ENCODE measurements at places on chromosomes 4 and X.

- DNase-seq: no peak
Measured at GRCh38 chr4:158444621-158445020, 77.1 kb upstream of the RXFP1 start.

DNA sequence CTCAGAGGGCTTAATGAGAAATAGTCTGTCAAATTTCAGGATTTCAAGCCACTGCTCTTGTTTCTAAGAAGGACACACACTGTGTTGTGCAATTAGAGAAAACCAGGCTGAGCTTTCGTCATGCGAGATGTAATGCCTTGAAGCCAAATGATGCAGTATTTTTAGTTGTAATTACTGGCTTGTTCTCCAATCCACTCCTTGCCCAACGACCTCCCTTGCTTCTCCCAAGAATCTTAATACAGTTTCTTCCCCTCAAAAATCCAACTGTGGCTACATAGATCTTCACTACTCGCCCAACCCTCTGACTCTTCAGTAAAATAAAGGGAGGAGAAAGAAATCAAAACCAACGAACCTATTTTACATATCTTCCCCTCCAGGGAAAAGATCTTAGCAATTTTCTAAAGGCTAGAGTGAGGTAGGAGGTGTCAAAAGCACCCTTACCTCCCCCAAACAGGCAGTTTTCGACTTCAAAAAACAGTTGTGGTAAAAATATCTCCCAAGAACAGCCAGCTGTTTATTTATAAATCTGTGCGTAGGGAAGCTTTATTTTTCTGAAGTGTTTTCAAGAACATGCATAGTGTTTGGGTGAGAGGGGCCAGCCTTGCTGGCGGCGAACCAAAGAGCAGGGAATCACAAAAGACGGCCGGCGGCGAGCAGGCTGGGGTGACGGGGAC lies 68.7 kb downstream of the MGST2 start:
- DNase-seq: no peak

GRCh38 chrX:147894366-147894963 lies 17.3 kb upstream of the FMR1 start:
- no peak for DNase-seq

DNA sequence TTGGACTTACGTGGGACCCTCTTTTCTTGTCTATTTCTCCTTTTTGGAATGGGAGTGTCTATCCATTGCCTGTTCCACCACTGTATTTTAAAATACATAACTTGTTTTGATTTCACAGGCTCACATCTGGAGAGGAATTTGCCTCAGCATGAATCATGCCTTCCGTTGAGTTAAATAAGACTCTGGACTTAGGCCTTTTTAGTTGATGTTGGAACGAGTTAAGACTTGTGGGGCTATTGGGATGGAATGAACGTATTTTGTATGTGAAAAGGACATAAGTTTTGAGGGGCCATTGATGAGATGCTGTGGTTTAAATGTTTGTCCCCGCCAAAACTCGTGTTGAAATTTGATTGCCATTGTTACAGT lies 66.2 kb downstream of the BEX3 start:
- no peak for DNase-seq

DNA sequence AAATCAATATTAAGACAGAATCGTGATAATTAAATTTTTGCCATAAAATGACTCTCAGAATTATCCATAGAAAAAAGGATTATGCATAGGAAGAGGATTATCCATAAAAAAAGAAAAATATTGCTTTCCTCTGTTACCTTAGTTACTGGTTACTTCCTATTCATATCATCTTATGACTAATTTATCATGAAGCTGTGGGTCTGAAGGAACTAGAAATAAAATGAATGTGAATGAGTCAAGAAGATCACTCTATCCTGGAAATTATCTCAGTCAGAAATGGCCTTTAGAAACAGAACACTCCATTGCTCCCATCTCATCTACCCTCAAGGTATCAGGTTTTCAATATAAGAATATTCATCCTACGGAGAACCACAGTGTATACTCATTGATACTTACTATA lies 19.4 kb downstream of the RPS6KA6 start:
- DNase-seq: no peak

DNA sequence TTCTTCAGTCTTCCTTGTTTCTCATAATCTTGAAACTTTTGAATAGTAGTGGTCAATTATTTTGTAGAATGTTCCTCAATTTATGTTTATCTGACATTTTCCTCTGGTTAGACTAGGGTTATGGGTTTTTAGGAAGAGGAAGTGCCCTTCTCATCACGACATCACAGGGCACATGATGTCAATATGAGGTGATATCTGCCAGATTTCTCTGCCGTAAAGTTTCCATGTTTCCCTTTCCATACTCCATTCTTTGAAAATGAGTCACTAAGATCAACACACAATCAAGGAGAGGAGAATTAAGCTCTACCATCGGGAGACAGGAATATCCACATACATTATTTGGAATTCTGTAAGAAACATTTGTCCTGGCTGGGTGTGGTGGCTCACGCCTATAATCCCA lies 28.4 kb downstream of the RP2 start:
- DNase-seq: no peak

GRCh38 chr4:107098401-107098800 lies 62.3 kb upstream of the DKK2 start:
- no peak for DNase-seq

DNA sequence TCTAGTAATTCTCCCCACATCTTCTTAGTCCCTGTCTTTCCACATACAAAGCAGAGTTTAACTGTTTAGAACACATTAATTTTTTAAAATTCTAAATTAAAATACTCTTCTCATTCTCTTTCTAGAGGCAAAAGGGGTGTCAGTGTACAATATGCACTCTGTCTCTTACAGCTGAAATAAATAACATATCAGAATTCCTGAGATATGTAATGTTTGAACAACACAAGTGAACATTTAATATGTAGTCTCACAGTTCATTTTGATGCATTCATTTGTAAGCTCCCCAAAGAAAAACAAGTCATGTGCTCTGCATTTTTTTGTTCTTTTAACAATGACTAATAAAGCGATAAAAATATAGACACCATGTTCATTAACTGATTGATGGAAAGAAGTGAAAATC lies 19.7 kb upstream of the SULT1B1 start:
- no peak for DNase-seq

DNA sequence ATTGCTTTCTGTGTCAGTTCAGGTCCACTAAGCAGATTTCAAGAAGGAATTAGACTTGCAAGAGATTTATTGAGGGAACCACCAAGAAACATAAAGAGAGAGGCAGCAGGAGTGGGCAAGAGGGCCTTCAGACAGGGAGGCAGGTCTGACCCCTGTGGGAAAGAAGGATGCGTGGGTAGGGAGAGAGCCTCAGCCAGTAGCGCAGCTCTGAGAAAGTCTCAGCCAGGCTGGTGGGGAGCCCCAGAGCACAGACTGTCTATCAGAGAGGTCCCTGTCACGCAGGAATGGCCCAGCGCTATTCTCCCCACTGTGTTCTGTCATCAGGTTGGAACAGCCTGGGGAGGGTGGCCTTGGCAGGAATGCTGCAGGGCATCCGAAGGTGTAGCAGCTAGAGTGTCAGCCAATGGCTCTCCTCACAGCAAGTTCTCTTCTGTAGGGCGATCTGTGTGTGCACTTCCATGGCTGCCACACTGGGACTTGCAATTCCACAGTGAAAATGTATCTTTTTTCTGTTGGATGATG lies 48.0 kb downstream of the OTC start:
- DNase-seq: no peak

- DNase-seq: no peak
Measured at GRCh38 chrX:52923781-52924241, 26.7 kb downstream of the FAM156B start.

- no peak for DNase-seq
Measured at GRCh38 chr4:4631150-4631549, 89.3 kb upstream of the STX18 start.

DNA sequence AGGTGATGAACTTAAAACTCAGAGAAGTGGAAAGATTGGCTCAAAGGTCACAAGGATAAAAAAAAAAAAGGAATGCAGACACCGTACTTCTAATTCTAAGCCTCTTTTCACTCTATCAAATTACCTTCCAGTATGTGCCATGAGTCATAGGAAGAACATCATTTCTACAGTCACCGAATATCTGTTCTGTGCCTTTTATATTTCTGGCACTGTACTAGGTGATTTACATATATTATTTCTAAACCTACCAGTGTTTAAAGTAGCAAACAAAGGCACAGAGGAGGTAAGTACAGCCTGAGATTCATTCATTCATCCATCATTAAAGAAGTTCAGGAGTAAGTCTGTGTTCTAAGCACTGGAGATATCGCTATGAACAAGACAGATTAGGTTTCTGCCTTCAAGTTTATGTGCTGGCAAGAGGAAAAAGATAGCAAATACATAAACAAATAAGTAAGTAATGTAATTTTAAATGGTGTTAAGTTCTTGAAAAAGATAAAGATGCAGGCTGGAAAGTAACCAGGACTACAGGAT lies 65.3 kb downstream of the PALLD start:
- no peak for DNase-seq

- DNase-seq: no peak
Measured at GRCh38 chr4:38759113-38759789, 23.5 kb downstream of the TLR10 start.

DNA sequence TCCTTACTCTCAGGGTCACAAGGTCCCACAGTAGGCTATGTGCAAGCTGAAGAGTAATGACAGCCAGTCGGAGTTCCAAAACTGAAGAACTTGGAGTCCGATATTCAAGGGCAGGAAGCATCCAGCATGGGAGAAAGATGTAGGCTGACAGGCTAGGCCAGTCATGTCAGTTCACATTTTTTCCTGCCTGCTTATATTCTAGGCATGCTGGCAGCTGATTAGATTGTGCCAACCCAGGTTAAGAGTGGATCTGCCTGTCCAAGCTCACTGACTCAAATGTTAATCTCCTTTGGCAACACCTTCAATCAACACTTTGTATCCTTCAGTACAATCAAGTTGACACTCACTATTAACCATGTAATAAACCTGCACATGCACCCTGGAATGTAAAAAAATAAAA lies 960.9 kb upstream of the HS3ST1 start:
- DNase-seq: no peak

DNA sequence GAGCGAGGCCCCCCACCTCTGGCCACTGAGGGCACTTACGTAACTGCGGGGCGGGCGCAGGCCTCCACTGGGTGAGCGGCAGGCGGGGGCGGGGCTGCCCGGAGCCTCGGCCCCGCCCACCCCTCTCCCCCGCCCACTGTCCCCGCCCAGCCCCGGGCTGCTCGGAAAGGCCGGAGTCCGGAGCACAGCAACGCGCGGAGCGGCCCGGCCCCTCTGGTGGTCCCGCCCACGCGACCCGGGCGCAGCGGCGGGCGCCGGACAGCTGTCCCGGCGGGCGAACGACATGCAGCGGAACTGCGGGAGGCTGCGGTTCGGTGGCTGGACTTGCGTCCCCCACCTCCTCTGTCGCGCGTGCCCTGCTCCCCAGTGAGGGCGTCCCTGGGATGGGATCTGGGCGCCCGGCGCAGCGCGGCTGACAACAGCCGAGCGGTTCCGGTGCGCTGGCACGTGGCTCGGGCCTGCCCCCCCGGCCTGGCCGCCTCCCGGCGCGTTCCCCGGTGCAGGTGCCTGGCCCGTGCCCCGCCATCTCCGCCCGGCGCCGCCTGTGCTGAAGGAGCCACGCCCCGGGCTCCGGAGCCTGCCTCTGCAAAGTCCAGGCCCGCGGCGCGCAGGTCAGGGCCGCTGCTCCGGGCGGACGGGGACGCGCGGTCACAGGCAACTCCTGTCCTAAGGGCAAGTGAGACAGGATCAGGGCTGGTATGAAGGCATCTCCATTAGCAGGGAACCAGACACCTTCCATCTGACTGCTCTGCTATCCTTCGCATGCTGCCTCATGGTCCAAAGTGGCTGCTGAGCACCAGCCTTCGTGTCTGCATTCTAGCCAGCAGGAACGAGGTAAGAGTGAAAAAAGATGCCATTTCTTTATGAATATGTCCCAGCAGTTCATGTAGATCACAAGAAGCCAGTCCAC lies 21.8 kb upstream of the JAKMIP1 start:
- DNase-seq: no peak

- DNase-seq: no peak
Measured at GRCh38 chrX:50609796-50610195, 139.2 kb upstream of the DGKK start.

- no peak for DNase-seq
Measured at GRCh38 chr4:2337131-2337723, 75.3 kb upstream of the MXD4 start.

DNA sequence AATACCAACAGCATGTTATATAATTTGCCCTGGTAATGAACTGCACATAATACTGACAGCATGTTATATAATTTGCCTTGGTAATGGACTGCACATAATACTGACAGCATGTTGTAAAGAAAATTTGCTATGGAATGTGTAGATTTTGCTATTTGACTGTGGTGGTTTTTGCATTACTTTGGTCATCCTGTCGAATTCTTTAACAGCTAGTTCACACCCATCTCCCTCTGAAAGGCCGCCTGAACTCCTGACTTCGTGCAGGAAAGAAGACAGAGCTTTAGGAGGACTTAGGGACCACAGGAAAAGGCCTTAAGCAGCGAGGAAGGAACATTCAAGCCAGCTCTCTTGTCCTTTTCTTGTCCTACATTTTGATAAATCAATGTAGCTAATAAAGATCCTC lies 45.2 kb upstream of the DCLK2 start:
- no peak for DNase-seq

DNA sequence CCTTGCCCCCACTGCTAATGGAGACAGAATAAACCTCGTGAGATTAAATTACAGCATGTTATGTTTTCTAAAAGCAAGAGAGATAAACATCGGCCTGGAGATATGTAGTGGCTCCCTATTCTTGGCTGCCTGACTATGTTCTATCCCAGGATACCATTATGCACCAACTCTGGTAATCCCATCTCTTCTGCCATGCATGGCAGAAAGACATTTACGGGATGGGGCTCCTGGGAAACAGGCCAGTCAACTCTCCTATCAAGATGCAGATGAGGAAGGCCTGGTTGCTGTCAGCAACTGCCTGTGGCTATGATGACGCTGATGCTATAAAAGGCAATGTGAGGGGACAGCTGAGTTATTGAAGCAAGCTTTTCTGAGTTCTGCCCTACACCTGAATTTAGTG lies 166.2 kb upstream of the VCX3A start:
- no peak for DNase-seq

- DNase-seq: no peak
Measured at GRCh38 chrX:110173192-110174175, 144.4 kb downstream of the AMMECR1 start.

DNA sequence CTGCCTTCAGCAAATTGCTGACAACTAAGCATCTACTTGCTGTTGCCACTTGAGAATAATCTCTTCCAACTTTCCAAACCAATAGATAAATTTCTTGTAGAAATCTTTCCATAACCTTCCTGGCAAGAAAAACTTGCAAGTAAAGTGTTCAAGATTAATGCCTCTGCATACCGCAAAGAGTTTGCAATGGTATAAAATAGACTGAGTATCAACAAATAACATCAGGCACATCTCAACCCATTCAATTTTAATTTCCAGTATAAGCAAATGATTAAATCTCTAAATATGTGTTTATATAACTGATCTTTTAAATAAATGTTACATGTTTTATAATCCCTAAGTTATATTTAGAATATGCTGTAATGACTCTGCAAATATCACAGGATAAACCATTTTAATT lies 275.2 kb upstream of the AGA start:
- DNase-seq: no peak

DNA sequence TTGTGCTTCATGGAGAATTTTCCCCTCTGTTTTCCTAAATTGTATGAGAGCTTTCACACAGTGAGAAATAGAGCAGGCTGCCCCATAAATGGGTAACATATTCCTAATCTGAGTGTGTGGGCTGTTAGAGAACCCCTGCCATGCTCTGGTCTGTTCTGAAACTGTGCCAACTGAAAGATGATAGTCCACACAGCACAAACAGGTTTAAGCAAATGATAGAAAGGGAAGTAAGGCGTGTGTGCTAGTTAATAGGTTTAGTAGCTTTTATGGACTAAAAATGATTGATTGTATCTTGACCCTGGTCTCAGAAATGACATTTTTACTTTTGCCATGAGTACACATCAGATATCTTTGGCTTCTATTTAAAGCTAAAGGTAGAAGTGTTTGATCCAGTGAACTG lies 106.2 kb downstream of the PRRG1 start:
- no peak for DNase-seq
